ENCODE measurements at places on chromosomes 16 and 17.

- no peak for DNase-seq
Measured at GRCh38 chr17:4054446-4054845, 88.4 kb downstream of the ZZEF1 start.

DNA sequence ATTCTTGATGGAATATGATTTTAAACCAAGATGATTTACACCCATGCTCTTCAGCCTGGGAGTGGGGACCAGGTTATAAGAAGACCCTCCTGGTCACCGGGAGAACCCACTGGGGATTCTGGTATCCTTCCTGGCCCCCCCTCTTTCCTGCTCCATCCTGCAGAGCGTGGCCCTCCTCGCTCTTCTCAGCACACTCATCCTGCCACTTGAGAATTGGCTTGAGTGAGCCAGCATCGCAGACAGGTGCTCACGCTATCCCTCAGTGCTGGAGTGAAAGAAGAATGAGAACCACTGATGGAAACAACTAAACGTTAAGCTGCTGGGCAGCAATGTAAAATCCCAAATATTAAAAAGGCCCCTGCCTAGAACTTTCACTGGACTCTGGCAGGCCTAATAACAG, 98.0 kb downstream of the CYTH1 start:
- DNase-seq: no peak

- no peak for DNase-seq
Measured at GRCh38 chr16:1309888-1310831, 724 bp downstream of the UBE2I start.

DNA sequence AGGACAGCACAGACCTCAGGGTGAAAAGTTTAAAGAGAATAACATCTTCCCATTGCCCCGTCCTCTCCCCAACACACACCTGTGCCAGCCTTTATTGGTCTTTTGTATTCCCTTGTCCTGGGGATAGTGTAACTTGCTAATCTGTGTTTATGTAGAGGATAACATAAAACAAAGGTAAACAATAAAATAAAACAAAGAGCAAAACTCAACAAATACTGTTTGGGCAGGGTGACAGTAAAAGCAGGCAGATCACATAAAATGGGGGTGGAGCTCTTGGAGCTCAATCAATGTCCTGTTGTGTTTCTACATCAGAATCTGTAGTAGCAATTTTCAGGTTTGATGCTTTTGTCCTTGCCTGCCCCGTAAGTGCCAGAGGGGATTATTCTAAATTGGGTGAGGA, 1939.7 kb downstream of the TP53TG3F start:
- no peak for DNase-seq

- DNase-seq: peak; percentile 96
Measured at GRCh38 chr17:48127371-48128051, 19.9 kb downstream of the SNX11 start.

DNA sequence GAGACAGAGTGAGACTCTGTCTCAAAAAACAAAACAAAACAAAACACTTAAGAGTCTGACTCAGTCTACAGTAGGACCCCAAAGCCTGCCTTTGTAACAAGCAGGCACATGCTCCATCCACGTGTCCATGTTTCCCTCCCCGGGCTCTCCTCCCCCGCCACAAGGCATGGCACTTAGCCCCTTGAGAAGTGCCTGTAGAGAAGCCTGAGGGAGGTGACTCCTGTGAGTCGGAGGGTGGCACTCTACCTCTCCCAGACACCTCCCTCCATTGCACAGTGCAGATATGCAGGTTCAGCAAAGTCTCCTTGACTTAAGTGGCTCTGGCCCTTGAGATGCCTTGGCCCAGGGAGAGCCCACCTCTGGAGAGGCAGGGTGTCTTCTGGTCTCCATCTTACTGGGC, 6.8 kb downstream of the FHOD1 start:
- DNase-seq: no peak

- no peak for DNase-seq
Measured at GRCh38 chr17:2083613-2084035, 28.7 kb downstream of the HIC1 start.

DNA sequence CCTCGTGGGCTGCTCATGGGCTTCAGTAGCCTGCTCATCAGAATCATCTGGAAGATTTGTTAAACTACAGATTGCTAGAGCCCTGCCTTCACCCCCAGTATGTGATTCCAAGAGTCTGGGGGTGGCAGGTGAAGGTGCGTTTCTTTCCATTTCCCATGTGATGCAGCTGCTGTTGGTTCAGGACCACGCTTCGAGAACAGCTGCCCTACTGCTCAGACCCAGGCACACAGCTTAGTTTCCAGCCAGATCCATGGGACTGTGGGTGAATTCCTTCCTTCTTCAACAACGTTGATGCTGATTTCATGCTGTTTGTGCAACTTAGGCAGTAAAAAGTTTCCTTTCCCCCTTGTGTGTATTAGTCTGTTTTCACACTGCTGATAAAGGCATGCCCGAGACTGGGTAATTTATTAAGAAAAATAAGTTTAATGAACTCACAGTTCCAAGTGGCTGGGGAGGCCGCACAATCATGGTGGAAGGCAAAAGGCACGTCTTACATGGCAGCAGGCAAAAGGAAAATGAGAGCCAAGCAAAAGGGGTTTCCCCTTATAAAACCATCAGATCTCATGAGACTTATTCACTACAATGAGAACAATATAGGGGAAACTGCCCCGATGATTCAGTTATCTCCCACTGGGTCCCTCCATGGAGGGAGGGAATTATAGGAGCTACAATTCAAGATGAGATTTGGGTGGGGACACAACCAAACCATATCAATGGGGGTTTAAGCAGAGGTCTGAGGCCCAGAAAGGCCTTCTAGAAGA, 159.2 kb downstream of the XYLT1 start:
- DNase-seq: no peak

GRCh38 chr17:6392609-6393350, 42.1 kb downstream of the AIPL1 start:
- DNase-seq: no peak

- DNase-seq: no peak
Measured at GRCh38 chr16:66516509-66516807, 33.5 kb downstream of the TK2 start.

GRCh38 chr17:16407911-16408588, 7.3 kb upstream of the TRPV2 start:
- DNase-seq: no peak

DNA sequence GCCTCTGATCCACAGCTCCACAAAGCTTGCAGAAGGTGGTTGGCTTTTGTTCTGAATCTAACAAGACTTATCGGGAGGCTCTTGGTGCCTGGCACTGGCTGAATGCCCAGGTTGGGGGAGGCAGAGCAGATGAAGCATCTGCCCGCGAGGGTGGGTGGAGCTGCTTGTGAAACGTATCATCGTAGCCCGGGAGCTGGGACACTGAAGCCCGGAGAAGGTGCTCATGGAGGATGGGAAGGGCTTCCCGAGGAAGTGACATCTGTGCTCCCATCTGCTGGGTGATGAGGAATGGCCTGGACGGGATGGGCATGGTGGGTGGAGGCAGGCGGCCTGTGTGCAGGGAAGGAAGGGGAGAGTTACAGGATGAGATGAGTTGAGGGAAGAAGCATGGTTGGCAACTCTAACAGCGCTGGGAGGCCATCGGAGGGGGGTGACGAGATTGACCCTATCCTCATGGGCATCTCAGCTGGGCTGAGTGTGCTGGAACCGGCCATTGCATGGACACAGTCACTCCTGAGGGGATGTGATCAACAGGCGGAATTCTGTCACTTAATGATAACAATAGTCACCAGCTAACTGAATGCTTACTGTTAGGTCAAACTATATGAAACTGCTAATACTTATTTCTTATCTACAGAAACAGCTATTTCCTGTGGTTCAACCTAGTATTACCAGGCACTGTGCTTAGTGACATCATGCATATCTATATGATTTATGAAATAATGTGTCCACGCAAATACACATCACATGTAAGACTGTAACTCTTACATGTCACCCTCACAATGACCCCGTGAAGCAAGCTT, 102.7 kb downstream of the ABCC6 start:
- DNase-seq: no peak

DNA sequence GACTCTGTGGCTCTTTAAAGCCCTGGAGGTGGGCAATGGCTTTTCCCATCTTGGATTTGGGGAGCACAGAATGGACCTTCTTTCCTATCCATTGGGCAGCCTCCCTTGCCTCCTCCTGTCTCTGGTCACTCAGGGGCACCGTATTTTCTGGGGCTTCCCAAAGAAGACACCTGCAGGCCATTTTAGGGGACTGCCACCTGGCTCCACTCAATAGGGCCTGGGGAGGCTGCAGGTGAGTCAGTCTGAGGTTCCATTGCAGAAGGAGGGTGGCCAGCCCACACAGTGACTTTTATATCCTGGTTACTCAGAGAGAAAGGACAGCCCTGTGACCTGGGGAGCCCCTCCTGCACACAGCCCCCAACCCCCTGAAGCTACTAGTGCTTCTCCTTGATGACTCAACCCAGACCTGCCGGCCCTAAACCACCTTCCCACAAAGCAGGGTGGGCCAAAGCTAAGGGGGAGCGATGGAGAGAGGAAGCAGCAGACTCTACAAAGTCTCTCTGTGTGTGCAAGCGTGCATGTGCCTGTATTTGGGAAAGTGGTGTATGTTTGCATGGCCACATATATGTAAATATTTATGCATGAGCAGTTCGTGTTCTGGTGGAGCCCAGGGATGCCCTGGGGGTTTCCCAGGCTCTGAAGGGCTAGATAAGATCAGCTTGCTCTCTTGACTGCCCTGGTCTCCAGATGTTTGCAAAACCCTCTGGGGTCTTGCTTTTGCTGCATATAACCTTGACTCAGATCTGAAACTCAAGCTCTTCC, 5.0 kb downstream of the CX3CL1 start:
- DNase-seq: no peak

DNA sequence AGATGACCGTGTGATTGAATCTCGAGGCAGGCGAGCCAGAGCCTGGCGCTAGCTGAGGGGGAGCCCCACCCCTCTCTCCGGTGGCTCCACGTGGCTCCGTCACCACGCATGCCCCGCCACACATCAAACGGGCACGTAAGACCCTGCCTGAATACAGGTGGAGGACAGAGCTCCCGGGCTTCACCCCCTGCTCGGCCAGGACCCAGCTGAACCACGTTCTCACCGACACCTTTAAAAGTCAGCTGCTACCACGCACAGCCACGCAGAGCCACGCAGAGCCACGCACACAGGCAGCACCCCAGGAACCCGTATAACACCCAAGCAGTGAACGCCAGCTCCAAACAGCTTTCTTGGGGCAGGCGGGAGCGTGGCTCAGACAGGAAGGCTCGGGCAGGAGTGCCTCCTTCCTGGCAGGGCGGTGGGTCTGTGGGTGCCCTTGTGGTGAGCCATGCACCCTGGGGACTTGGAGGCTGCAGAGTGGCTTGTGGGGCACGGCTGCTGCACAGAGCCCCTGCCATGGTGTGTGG, 4.4 kb downstream of the TMEM204 start:
- no peak for DNase-seq

DNA sequence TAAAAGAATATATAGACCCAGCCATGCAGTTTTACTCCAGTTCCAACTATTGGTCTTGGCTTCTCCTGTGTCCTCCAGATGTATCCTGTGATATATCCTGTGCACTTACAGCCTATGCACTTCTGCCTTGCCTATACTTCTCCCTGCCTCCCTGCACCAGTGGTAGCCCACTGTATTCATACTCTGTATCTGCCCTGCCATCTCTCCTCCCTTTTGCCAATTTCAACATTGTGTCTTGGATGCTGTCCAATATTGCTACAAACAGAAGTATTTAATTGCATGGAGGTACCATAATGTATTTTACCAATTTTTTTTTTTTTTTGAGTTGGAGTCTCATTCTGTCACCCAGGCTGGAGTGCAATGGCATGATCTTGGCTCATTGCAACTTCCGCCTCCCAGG, 242.7 kb downstream of the HAPSTR1 start:
- no peak for DNase-seq

DNA sequence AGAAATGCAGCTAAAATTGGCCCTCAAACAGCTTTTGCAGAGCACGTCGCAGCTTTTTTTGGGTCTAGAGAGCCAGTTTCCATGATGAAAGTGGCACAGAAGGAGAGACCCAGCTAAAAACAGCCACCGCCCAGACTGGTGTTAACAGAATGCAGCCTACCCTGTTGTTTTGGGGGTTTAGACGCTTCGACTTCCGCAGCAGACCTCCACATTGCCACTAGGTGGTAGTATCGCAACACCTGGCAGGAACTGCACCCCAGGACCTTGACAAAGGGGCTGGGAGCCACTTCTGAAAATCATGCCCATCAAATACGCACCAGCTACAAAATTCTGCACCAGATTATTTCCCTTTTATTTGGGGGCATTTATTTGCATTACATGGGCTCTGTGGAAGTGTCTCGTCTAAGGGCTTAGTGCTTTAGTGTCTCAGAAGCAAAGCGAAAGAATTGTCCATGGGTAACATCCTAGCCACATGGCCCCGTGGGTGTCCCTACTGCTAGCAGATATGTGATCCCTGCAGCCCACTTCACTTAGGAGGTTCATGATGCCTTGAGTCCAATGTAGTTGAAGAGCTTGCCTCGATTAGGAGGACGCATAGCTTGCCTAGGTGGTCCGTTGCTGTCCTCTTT, 167.1 kb downstream of the HAPSTR1 start:
- DNase-seq: peak; percentile 35

- DNase-seq: no peak
Measured at GRCh38 chr16:1089439-1089821, 6.6 kb downstream of the C1QTNF8 start.

DNA sequence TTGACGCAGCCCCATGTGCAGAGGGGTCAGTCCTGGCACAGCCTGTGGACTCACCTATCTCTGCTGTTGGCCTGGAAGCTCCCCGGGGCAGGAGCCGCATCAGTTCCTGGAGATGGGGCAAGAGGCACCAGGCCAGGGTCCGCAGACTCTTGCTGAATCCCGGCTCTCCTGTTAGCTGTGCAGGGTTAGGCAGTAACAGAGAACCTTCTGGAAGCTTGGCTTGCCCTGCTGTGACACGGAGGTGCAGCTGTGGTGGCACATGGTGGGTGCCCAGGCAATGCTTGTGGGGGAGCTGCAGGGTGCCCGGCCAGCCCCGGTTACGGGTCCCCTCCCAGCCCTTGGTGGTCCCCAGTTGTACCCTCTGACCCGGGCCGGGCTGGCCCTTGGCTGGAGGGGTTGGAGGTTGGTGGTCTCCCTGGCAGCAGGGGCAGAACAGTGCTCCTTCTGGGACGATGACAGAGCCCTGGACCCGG, 26.0 kb upstream of the ZNF469 start:
- no peak for DNase-seq

DNA sequence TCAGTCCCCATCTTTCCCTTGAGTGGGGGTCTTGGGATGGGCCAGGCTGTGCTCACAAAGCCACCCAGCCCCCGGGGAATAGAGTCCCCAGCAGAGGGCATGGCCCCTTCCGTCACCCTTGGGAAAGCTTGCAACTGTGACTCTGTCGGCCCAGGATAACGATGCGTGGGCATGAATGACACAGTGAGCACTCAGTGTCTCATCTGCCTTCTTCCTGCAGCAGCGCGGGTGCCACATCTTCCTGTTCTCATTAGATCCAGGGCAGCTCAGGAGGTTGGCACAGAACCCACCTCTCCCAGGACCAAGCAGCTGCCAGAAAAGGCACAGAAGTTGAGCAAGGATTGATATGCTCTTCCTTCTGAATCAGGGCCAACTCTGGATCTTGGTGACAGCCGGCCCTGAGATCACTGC, 84.7 kb downstream of the MRC2 start:
- DNase-seq: no peak

GRCh38 chr17:752620-753219, 656 bp upstream of the GEMIN4 start:
- DNase-seq: no peak

GRCh38 chr17:27230996-27231395, 62.9 kb upstream of the WSB1 start:
- no peak for DNase-seq

- no peak for DNase-seq
Measured at GRCh38 chr17:7260651-7261378, 1.5 kb downstream of the CLDN7 start.

GRCh38 chr16:2432286-2432685, 3.0 kb downstream of the CCNF start:
- DNase-seq: no peak

- DNase-seq: no peak
Measured at GRCh38 chr17:40460968-40461731, 17.9 kb downstream of the IGFBP4 start.

Measured in H54 (cell line).